ENCODE measurements at places on chromosomes 5 and 9.

DNA sequence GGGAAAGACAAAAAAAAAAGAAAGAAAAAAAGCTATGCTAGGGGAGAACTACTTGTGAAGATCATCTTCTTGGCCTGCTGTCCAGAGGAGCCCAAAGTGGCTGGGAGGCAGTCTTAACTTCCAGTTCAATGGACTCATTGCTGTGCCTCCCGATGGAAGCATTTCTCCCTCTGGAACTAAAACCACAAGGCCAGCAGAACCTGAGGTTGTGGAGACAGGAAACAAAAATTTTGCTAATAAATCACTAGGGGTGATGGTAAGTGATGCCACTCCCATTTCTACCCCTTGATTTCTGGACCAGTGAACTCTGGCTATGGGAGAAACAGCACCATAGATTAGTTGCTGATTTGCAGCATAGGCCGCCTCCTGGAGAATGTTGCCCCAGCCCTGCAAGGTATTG lies 123.4 kb upstream of the NFIL3 start:
- no peak for DNase-seq

- no peak for DNase-seq
These were observed 156.0 kb downstream of the MACROH2A1 start for GRCh38 chr5:135242866-135243555.

- DNase-seq = no peak
These were observed 593.6 kb downstream of the BNC2 start for GRCh38 chr9:16276866-16277265.

- no peak for DNase-seq
These were observed 3.6 kb downstream of the ALDH1A1 start for GRCh38 chr9:72949244-72949582.

GRCh38 chr5:66742083-66742895 lies 146.1 kb downstream of the MAST4 start:
- no peak for DNase-seq

GRCh38 chr5:32100230-32100629 lies 73.9 kb downstream of the GOLPH3 start:
- DNase-seq = no peak

GRCh38 chr9:117114768-117115167 lies 300.1 kb downstream of the ASTN2 start:
- DNase-seq = no peak

DNA sequence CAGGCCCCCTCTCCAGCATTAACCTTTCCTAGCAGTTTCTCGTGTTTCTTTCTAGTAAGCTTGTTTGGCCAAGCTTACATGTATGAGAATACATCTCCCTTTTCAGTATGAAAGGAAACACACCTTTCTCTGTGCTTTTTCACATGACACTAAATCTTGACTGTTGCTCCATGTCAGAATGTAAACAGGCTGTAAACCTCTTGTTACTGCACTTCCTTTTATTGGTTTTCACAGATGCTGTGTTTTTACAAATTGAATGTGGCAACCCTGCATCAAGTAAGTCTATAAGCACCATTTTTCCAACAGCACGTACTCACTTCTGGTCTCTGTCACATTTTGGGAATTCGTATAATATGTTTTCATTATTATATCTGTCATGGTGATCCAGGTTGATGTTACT lies 2.2 kb upstream of the CANX start:
- no peak for DNase-seq

DNA sequence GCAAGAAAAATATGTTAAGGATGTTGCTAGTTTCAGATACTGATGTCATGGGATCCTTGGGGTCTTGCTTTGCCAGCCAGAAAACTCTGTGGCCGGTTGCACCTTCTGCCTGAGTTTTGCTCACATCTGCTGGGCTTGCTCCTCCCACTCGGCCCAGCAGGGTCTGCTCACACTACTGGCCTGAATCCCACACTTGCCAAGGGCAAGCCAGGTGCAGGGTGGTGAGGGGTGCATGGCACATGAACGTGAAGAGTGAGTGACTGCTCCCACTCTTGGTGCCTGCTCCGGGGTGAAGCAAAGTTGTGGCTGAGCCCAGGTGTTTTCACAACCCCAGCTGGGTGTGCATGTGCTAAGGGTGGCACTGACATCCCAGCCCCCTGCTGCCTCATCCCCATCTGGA lies 83.1 kb upstream of the STARD4 start:
- no peak for DNase-seq

GRCh38 chr5:89582768-89583339 lies 699.9 kb upstream of the MEF2C start:
- DNase-seq = no peak

DNA sequence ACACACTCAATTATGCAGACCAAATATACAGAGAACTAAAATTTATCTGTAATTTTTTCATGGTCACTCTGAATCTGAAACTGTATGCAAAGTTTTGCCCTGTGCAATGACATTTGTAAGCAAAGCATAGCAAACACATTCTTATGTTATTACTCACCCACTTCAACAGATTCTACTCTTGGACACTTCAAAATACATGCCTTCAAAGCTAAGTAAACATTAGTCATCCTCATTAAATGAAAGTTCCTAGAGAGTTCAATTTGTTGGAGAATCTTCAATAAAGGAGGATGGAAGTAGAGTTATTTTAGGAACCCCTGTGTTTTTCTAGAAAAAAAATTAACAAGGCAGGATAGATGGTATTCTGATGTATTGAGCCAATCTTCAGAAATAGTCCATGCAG lies 639.7 kb upstream of the C9orf72 start:
- DNase-seq = no peak

DNA sequence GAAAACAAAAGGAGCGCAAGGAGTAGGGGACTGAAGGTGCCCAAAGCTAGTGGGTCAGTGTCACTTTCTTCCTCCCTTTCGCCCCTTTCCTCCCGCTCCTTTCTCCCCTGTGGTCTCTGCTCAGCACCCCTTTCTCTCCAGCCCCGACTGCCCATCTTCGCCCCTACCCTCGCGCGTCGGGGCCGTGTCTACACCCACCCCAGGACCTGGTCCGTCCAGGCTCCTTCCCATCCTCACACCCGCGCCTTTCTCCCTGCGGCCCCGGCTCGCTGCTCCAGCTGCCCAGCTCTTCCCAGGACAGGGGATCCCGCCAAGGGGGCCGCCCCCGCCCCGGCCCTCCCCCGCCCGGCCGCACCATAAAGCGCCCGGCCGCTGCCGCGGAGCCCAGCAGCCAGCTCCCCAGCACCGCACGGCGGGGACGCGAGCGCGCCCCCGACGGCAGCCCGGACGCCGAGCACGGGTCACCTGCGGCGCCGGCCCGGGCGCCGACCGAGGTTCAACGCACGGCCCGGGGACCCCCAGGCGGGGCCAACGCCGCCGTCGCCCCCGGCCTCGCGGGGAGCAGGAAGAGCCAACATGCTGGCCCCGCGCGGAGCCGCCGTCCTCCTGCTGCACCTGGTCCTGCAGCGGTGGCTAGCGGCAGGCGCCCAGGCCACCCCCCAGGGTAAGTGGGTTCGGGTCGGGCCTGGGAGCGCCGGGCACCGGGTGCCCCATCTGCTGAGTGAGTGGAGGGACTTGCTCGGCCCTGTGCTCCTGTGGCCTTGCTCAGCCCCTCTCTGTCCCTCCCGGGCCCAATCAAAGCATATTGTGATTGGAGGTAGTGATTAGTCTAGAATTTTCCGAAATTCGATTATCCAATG lies at the start of gene THBS4:
Gene THBS4, plus strand, starts transcription at position 387 of the 860 bp plus-strand sequence. Its CDS starts 190 bp downstream, at position 577.
- no peak for DNase-seq

GRCh38 chr9:132774886-132775285 lies 103.2 kb downstream of the AK8 start:
- no peak for DNase-seq

GRCh38 chr9:128099932-128100491 lies 27.5 kb downstream of the PTGES2 start:
- no peak for DNase-seq

DNA sequence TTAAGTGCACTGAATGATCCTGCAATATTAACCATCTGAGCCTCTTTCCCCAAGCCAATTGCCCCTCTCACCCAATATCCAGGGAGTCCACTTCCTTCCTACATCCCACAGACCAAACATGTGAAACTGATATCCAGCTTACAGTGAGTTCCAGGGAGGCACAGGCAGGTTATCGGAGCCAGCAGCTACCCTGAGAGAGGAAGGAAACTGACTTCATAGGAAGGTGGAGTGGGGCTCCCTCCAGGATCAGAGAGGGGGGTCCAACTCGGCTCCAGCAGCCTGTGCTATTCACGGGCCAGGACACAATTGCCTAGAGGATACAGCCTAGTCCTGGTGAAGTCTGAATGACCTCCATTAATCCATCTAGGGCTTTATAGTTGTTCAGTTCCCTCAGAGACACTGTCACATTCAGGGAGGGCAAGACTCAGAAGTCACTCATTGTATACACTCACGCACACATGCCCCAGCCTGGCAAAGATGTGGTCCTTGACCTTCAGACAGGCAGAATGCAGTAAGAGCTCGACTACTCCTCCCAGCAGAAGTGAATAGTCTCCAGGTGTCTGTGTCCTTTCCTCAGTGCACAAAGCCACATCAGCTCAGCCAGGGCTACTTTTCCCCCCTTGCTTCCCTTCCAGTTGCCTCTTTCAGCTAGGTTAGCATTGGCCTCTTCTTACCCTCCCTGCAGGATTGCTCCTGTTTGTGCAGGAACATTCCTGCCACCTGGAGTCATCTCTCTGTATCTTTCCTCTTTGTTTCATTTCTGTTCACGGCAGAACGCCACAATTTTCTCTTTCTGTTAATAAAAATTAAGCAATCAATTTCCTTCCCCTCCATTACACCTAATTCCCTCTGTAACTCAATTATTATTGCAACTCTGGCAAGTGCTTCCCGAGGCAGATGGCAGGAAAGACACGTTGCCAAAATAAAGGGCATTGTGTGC lies 501.7 kb downstream of the ARHGEF28 start:
- DNase-seq = no peak

DNA sequence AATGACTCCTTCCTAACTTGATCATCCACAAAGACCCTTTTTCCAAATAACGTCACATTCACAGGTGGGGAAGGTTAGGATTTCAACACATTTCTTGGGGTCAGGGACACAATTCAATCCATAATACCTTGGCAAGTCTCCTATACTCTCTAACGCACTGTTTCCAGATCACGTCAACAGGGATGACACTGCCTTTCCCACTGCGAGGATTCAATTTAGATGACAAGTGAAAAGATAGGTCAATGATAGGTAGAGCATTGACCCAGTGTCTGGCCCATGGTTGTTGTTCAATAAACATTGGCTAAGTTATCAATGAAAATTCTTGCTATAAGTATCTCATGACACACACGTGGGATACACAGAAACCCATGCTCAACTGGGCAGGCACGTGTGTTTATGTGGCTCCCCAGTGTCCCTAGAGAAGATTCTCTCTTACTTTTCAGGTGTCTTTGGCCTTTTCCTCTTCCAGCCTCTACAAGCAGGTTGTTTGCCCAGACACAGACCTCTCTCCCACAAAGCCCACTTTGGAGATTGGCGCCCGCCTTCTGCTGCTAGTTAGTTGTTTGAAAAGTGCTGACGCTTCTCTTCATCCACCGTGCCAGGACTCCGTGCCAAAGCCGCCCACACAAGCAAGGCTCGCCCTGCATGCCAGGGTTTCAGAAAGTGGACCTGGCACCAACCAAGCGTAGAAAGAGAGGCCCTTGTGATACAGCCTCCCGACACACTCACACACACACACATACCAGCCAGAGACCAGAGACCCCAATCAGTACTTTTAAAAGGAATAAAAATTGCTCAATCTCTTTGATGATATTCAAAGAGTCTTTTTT lies 594.5 kb downstream of the BNC2 start:
- DNase-seq = no peak

- DNase-seq = no peak
These were observed 512.7 kb downstream of the SLCO4C1 start for GRCh38 chr5:101783241-101784013.

DNA sequence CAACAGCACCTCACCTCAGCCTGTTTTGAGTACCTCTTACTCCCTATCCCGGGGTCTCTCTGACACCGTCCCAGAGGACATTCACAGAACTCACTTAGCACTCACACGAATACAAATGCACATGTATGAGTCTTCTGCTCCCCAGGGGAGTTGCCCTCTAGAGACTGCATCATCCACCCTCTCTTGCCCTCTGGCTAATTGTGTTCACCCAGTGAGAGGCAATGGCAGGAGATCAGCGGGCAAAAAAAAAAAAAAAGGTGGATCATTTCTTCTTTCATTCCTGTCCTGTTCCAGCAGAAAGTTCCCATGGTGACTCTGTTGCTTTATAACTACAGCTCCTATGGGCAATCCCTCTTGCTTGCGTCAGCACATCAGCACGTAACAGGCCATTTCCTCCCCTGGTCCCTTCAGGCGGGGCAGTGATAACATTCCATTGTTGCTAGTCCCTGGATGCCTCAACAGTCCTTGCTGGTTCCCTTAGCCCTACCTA lies 23.5 kb upstream of the SNX2 start:
- DNase-seq = no peak

- DNase-seq = no peak
These were observed 20.4 kb downstream of the CRB2 start for GRCh38 chr9:123376218-123377071.

DNA sequence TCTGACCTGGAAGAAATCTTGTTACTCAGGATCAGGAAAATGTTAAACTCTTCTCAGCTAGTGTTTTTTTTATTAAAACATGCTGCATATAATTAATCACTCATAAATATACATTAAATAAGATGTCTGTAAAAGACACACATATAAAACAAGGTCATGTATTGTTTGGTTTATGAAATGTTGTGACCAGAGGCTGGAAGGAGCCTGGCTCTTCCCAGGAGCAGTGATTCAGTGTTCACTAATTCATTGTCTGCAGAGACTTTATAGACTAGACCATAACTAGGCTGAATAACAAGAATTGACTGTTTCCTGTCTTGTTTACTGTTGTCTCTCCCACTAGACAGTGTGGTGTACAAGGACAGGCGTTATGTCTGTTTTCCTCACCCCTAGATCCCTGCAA lies 49.1 kb upstream of the ANKRD55 start:
- no peak for DNase-seq

DNA sequence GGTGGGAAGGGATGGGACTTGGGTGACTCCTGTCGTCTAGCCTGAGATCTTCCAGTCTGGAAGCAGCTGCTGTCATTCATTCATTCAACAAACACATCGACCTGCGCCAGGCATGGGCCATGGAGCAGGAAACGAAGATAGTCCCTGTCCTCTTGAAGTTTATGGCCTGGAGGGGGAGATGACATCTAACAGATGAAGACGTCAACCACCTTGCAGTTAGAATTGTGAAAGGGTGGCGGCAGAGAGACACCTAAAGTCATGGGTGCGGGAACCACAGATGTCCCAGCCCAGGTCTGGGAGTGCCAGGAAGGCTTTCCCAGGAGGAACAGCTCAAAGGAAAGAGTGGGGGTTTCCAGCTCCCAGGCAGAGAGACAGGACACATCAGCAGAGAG lies 21.0 kb upstream of the IER5L start:
- no peak for DNase-seq

- no peak for DNase-seq
These were observed 225.0 kb downstream of the FANCC start for GRCh38 chr9:95092262-95093072.

Data from neural crest cell (in vitro differentiated cells).